Activated gamma-delta T cell treated with anti-CD3 and anti-CD28 coated beads, Interleukin-2, amount 50 U/mL, for 16 hours (primary cell): ENCODE measurements at places on chromosomes 12 and 14.

- no peak for DNase-seq
These were observed 372 bp upstream of the DPF3 start for GRCh38 chr14:72894323-72894622.

- no peak for DNase-seq
These were observed 7.9 kb downstream of the ZNF385A start for GRCh38 chr12:54376596-54376995.

DNA sequence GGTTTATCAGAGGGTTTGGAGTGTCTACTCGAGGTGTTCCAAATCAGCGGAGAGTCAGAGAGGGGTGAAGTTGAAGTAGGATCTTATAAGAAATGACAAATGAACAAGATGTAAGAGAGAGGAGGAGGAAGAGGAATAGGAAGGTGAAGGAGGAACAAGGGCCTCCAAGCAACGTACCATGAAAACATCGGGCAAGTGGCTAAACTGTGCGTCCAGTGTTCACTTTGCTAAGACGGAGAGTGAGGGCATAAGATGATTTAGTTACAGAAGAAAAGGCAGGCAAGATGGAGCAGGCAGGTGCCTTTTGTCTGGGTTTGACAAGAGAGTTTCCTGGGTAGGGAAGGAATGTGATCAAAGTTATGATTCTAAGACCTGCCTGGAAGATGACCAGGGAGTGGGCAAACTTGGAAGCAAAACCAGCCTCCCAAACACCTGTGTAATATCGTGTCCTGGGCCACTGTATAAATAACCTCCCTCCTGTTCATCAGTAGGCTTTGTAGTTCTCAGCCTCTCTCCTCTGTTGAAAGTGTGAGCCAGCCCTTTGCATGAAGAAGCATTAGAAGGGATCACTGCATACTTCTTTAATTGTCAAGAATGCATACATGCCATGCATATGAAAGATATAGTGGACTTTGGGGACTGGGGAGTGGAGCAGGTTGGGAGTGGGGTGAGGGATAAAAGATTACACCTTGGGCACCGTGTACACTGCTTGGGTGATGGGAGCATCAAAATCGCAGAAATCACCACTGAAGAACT, 111.4 kb downstream of the ZFP36L1 start:
- DNase-seq: no peak

GRCh38 chr12:57237932-57238853, 8.7 kb downstream of the SHMT2 start:
- DNase-seq: no peak

- no peak for DNase-seq
These were observed 53.6 kb downstream of the FBXW8 start for GRCh38 chr12:116964054-116965050.

DNA sequence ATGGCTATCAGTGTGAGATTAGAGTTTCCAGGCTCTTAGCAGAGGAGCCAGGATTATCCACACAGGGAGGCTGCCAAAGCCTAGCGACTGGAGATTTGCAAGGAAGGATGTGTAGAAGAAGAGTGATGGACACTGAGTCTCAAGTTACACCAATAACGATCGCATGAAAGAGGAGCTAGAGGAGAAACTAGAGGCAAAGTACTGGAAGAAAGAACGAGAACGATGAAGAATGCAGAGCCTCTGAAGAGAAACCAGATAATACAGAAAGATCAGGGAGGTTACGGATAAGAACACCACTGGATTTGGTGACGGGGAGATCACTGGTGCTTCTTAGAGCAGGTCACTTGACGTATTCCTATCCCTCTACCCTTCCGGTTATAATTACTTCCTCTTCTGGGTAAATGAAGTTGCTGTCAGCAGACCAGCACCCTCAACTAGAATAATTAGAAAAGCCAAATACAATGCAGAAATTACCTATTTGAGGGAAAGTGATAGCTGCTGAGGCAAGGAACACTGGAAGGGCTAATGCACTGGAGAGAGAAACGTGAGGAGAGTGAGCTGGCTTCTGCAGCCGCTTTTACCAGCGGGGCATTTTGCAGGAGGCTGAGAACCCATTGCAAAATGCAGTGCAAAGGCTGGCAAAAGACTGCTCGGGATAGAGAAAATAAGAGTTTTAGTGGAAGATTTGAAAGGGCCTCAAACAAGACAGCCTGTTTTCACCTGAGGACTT, 93.1 kb upstream of the HIF1A start:
- no peak for DNase-seq
